WERI-Rb-1 (cell line): ENCODE measurements at places on chromosomes 4 and X.

DNA sequence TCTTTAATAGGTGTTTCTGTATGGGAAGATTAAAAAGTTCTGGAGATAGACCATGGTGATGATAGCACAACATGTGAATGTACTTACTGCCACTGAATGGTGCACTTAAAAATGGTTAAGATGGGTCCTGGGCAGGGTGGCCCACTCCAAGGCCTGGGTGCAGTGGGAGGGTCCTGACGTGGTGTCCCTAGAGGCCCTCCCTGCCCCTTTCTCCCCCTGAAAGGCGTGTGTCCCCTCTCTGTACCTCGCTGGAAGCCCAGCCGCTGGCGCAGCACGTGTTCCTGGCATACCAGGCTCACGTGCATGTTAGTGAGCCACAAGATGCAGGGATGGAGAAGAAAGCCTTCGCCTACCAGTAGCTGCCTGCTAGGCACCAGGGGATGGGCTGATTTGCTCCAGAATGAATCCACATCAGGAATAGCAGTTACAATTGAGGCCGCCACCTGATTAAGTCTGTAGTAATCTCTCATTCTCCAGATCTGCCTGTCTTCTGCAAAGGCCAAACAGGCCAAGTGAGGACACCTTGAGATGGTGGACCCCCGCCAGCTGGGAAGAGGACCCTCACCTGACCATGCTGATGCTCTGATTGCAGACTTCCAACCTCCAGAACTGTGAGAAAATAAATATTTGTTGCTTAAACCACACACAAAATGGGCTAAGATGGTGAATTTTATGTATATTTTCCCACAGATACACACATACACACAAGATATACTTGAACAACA, 67.5 kb downstream of the COQ2 start:
- DNase-seq, result no peak

- no peak for DNase-seq
Observed at GRCh38 chr4:9988363-9988749, 32.9 kb downstream of the SLC2A9 start.

GRCh38 chr4:123092586-123092985, 170.2 kb upstream of the NUDT6 start:
- DNase-seq, result no peak

- no peak for DNase-seq
Observed at GRCh38 chr4:80182237-80182866, 15.0 kb upstream of the PRDM8 start.

DNA sequence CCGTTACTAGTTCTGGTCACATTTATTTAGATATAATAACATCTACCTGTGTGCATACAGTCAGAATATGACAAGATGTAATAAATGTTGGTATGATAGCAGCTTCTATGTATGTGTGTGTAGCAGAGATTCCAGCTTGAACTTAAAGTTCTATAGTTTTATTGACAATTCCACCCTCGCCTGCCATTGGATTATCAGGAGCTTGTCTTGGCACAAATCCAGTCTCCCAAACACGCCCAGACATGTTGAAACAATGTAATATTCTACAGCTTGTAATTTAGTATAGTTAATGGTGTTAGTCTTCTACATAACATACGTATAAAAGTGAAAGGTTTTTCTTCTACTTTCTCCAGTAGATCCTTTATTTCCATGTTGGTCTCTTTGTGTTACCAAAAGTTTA, 44.4 kb downstream of the BBS12 start:
- no peak for DNase-seq

DNA sequence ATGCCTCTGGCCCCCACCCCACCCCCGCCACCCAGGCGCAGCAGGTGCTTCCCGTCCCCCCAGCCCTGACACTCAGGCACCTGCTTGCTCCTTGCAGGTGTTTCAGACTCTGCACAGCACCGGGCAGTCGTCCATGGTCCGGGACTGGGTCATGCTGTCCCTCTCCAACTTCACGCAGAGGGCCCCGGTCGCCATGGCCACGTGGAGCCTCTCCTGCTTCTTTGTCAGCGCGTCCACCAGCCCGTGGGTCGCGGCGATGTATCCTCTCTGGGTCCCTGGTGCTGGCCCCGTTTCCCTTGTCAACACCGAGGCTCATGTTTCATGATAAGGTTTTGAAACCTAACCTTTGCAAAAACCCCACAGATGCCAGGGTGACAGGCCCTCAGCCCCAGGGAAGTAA, 10.2 kb upstream of the MSANTD1 start:
- DNase-seq, result no peak

DNA sequence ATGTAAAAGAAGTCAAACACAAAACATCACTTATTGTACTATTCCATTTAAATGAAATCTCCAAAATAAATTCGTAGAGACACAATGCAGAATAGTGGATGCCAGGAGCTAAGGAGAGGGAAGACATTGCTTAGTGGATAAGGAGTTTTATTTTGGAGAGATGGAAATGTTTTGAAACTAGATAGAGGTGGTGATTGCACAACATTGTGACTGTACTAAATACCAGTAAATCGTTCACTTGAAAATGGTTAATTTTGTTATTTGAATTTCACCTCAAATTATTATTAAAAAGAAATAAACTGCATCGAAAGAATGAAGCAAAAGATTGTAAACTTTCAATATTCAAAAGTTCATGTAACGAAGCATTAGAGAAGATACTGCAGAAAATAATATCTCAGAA, 9.7 kb upstream of the ACSL4 start:
- DNase-seq, result no peak

GRCh38 chrX:16664626-16665025, 14.7 kb downstream of the S100G start:
- DNase-seq, result no peak

- DNase-seq, result no peak
Observed at GRCh38 chr4:129532573-129532972, 436.6 kb downstream of the C4orf33 start.

DNA sequence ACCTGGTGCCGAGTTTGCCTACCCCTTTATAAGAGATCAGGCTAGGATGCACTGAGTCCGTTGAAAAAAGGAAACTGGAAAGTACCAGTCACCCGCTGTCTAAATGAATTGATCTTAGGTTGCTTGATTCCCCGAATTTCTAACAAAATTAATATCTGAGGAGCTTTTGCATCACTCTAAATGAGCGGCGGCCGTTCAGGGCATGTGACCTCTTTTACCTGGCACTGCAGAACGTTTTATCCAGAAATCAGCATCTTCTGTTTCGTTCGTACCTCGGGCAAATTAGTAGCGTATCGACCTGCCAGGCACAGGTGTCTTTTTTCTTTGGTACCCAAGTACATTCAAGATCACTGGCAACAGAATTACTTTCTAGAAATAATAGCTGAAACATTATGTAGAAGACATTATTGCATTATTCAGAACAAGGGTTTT, 876 bp downstream of the KLHL2 start:
- DNase-seq, result no peak

GRCh38 chrX:134936542-134936941, 54.2 kb upstream of the SMIM10 start:
- no peak for DNase-seq

DNA sequence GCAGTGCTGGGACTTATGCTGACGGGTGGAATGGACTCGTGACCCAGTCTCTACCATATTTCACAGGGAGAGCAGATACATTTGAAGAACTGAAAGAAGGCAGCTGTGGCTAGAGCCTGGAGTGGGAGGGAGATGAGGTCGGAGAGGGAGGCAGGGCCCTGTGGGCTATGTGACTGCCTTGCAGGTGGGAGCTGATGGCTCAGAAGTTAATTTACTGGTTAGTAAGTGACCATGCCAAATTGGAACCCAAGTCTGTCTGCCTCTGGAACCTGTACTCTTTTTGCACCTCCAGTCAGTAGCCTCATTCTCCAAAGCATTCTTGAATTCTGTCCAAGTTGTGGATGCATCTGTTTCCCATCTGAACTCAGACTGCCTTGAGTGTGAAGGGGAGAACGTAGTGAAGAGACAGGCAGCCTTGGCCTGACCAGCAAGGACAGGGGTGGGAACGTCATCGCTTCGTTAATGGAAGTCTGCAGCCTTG, 92.3 kb downstream of the REPS2 start:
- DNase-seq, result no peak

DNA sequence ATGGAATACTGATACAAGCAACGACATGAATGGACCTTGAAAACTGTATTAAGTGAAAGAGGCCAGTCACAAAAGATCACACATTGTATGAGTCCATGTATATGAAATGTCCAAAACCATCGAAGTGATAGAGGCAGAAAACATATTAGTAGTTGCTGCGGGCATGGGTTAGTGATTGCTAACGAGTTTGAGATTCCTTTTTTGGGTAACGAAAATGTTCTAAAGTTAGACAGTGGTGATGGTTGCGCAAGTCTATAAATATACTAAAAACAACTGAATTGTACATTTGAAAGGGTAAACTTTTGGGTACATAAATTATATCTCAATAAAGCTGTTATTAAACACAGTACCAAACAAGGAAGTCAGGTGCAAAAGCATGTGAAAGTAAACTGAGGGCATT, 234.5 kb downstream of the FBXW7 start:
- DNase-seq, result no peak

DNA sequence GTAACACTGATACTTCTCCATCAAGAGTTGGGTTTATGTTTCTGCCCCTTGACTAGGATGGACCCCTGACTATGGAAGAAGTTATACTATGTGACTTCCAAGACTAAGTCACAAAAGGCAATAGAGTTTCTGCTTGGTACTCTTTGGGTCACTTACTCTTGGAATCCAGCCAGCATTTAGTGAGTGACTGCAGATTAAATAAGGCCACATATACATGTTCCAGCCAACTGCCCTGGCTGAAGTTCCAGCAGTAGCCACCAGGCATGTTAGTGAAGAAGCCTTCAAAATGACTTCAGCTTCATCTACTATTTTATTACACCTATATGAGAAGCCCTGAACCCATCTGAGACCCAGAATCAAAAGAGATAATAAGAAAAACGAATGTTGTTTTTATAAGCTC, 524.0 kb downstream of the DMD start:
- no peak for DNase-seq

GRCh38 chrX:1589356-1590130, 1.9 kb upstream of the AKAP17A start:
- no peak for DNase-seq

DNA sequence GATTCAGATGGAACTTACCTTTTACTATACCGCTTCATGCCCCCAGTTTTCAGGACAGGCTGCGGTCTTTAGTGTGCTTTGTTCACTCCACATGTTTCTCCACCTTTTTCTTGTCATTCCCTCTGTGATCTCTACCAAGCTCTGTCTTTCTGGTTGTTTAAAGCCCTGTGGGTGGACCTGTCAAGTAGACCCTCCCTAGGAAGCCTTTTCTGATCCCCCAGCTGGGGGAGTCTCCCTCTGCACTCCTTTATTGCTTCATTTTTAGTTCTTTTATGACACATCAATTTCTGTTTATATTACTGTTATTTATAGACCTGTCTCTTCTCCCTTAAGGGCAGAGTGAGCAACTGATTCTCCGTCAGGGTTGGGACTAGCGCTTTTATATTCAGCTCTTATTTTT, 150.2 kb downstream of the C4orf33 start:
- no peak for DNase-seq

GRCh38 chr4:106231931-106232330, 84.1 kb downstream of the TBCK start:
- DNase-seq, result no peak

- DNase-seq, result peak; percentile 85
Observed at GRCh38 chrX:153635788-153636668, 11.0 kb upstream of the DUSP9 start.
